ENCODE measurements at places on chromosomes 2 and 18. TPM values are rescaled to one million over a fixed set of nuclear protein-coding genes. Genes with fewer than 3 reads are reported as not detected.

DNA sequence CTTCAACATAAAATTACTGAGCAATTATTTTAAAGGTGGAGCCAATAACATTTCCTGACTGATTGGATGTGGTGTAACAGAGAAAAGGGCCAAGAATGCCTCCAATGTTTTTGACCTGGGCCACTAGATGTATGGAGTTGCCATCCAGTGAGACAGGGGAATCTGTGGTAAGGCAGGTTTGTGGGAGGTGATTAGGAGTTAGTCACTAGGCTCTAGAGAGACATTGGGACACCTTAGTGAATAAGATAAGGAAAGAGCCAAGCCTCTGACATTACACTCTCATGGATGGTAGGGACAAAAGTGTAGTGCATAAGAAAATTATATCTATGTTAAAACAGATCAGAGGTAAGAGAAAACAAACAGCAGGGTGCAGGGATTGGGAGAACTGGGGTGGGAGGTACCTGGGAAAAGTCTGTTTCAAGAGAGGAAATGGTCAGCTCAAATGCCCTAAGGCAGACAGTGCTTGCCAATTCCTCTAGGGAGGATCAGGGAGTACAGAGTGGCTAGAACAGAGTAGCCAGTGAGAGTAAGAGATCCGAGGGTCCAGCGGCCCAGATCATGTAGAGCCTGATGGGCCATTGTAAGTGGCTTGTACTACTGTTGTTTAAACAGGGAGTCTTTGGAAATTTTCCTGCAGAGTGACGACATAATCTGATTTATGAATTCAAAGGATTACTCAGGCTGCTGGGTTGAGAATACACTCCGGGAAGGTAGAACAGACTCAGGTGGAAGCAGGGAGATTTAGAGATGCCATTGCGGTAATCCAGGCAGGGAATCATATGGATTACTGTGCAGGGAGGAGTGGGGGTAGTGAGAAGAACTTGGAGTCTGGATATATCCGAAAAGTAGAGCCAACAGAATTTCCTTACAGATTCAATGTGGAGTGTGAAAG, 45.7 kb upstream of the CUL3 start:
- no peak overlapping the region for H3K4me3 ChIP-seq
- no peaks in the 10 kb centered on the region for H3K36me3 ChIP-seq

GPR55 gene
- total RNA-seq = not detected

GRCh38 chr2:45988879-45989278, 308.3 kb upstream of the EPAS1 start:
- no peaks in the 10 kb centered on the region for H3K27me3 ChIP-seq
- no peak for DNase-seq
- peaks cover 15% of the 10 kb centered on the region for H3K36me3 ChIP-seq
- peaks cover 39% of the 10 kb centered on the region for H3K4me1 ChIP-seq
- H3K27ac ChIP-seq = no peak overlapping the region
- no peak overlapping the region for H3K4me3 ChIP-seq

- H3K4me3 ChIP-seq = no peak overlapping the region
- no peaks in the 10 kb centered on the region for H3K27me3 ChIP-seq
- peaks cover 12% of the 10 kb centered on the region for H3K4me1 ChIP-seq
- H3K27ac ChIP-seq = no peak overlapping the region
- H3K36me3 ChIP-seq = no peaks in the 10 kb centered on the region
- no peak for DNase-seq
Measured at GRCh38 chr2:100182494-100183361, 40.3 kb upstream of the AFF3 start.

EGR4 gene
- not detected for total RNA-seq

NOP58 gene
- total RNA-seq = 106 TPM

- no peak for DNase-seq
- H3K27ac ChIP-seq = peak overlapping the region; percentile 93
- no peaks in the 10 kb centered on the region for H3K36me3 ChIP-seq
- peaks cover 97% of the 10 kb centered on the region for H3K4me1 ChIP-seq
- no peaks in the 10 kb centered on the region for H3K27me3 ChIP-seq
- H3K4me3 ChIP-seq = no peak overlapping the region
Measured at GRCh38 chr2:101125374-101125773, 25.8 kb downstream of the TBC1D8 start.

DNA sequence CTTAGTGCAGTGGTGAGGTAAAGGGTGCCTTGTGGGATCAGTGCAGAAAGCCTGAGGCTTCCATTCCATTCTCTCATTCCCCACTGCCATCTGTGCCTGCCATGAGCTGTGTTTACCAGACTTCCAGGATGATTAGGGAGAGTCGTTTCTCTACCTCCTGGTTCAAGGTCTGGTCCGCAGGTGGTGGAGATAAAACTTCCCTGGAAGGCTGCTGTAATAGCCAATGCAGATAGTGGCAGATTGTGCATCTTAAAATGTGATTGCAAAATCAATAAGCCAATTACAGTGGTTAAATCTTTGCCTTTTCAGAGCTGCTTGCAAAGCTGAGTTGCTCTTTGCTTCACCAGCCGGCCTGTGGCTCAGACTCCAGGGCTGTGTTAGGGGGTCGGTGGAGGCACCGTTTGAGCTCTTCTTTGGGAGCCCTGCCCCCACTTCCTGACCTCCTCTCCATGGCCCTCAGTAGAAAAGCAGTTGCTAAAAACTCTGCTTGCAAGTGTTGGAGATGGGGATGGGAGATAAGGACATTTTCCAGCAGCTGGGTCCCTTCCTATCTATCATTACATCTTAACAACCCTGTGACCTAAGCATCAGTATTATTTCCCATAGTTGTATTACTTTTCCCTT, 95.2 kb upstream of the HS6ST1 start:
- H3K4me3 ChIP-seq = no peak overlapping the region
- H3K27me3 ChIP-seq = no peaks in the 10 kb centered on the region
- no peak for DNase-seq
- H3K36me3 ChIP-seq = no peaks in the 10 kb centered on the region

DNA sequence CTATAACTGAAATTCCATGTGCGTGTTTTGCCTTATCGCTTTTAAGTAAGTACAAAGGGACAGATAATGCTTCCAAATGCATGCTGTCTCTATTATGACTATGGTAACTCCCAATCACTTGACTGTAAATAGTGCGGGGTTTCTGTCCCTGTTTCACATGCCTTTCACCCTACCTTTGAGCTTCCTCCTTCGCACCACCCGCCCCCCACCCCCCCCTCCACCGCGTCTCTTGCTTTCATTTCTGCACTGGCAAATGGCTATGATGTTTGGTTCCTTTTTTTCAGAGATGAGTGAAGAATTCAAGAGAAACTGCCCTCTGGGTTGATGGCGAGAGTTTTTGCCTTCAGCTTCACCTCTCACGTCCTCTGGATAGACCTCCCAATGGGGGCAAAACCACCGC, 25.0 kb upstream of the SPP2 start:
- peak overlapping the region; percentile 24 for H3K4me3 ChIP-seq
- H3K27me3 ChIP-seq = no peaks in the 10 kb centered on the region
- no peaks in the 10 kb centered on the region for H3K36me3 ChIP-seq
- peaks cover 15% of the 10 kb centered on the region for H3K4me1 ChIP-seq

GPR39 gene
- total RNA-seq = 13.8 TPM

DNA sequence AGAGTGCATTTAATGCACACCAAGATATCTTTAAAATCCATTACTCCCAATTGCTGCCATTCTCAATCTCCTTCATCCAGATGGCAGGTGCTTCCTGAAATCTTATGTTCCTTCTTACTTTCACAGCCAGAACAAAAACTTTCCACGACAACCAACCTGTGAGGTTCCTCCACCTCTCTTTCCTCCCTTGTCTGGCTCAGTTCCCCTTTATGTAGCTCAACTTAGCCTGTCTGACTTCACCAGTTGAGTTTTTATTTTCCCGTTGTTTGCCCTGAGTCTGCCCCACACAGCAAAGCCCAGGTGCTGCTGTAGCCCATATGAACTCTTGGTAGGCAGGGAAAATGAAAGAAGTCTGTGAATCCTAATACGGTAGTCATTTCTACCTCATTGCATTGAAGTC, 112.5 kb downstream of the MREG start:
- H3K4me3 ChIP-seq = no peak overlapping the region
- no peak for DNase-seq
- H3K27ac ChIP-seq = no peak overlapping the region
- no peaks in the 10 kb centered on the region for H3K27me3 ChIP-seq
- H3K4me1 ChIP-seq = no peaks in the 10 kb centered on the region

DNA sequence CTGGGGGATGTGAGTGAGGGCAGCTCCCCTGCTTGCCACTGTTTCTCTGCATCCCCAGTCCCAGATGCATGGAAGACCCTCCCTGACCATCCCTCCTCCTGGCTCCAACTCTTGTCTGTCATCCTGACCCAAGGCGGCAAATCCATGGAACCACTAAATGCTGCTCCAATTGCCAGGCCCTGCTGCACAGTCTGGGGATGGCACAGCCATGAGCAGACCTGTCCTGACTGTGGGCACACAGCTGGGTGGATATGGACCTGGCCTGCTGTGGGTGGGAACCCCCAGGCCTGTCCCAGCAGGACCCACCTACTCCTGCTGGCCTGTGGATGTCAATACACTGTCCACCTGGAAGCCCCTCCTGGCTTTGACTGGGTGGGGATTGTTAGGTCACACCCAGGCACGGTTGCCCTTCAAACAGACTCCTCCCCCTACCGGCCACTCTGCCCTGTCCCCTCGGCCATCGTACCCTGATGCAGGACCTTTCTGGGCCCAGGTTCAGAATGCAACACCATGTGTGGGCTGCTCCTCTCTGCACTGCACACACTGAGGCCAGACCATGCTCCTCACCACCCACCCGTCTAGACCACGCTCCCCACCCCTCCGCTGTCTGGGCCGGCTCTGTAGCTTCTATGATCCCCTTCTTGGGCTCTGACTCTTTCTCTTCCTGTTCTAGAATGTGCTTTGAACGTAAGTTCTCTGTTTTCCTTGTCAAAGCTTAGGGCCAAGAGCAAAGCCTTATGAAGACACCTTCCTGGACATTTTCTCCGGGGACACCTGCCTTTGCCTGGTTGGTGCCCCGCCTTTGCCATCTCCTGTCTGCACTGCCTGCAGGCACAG, 57.9 kb downstream of the INPP5D start:
- no peaks in the 10 kb centered on the region for H3K27me3 ChIP-seq
- no peak overlapping the region for H3K4me3 ChIP-seq
- no peak for DNase-seq
- H3K27ac ChIP-seq = no peak overlapping the region

DNA sequence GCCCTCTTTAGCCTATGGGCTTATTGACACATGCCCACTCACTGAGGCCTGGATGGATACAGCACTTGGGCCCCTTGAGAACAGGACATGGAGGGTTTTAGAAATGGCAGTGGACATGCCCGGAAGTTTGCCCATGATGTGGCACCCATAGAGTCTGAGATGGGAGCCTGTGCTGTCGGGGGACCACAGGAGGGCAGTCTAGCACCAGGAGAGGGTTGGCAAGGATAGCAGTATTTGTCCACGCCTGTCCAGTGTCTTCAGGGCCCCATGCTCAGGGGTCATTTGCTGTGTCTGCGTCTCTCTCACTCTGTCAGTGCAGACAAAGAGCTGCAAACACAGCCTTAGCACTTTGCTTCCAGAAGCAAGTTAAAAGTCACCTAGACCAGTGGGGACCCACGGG, 48.7 kb downstream of the IL1RL2 start:
- no peak overlapping the region for H3K4me3 ChIP-seq
- no peak overlapping the region for H3K27ac ChIP-seq
- no peaks in the 10 kb centered on the region for H3K27me3 ChIP-seq

- H3K27me3 ChIP-seq = no peaks in the 10 kb centered on the region
- H3K4me3 ChIP-seq = no peak overlapping the region
- H3K36me3 ChIP-seq = no peaks in the 10 kb centered on the region
- no peak overlapping the region for H3K27ac ChIP-seq
Measured at GRCh38 chr18:77146249-77147080, 13.9 kb upstream of the MBP start.

DNA sequence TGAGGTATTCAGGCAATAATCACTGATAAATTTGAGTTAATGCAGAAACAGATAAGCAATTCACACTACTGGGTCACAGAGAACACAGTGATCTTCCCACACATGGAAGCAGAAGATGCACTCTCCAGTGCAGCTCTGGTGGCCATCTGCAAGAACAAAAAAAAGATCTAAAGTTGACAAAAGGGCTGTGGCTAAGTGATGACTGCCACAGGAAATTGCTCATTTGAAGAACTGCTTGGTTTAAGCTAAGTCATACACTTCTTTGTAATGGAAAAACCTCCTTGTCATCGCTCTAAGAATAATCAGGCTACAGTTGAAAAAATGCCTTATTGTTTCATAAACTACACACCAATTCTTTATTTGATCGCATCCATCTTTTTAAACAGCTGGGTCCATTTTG, 115.1 kb downstream of the DTNB start:
- no peaks in the 10 kb centered on the region for H3K36me3 ChIP-seq
- no peaks in the 10 kb centered on the region for H3K27me3 ChIP-seq
- H3K27ac ChIP-seq = peak overlapping the region; percentile 16
- H3K4me1 ChIP-seq = peaks cover 10% of the 10 kb centered on the region
- DNase-seq = no peak

REG1B gene
- total RNA-seq = not detected

FOSL2 gene
- total RNA-seq = 92.2 TPM

GRCh38 chr2:173654896-173655265, 300.2 kb downstream of the CDCA7 start:
- no peak overlapping the region for H3K27ac ChIP-seq
- no peak for DNase-seq
- no peaks in the 10 kb centered on the region for H3K36me3 ChIP-seq
- H3K27me3 ChIP-seq = no peaks in the 10 kb centered on the region

DNA sequence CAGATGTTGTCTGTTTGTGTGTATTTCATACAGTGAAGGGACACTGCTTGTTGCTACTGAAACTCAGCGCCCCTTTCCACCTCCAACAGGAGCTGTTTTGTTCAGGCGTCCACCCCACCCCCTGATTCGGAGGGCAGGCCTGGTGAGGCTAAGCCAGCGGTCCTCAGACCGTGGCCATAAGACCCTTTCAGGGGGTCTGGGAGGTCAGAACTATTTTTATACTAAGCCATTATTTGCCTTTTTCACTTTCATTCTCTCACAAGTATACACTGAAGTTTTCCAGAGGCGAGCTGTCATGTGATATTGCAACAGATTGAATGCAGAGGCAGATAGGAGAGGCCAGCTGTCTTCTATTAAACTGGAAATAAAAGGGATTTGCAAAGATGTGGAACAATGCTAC, 39.7 kb upstream of the IGFBP5 start:
- H3K4me1 ChIP-seq = peaks cover 15% of the 10 kb centered on the region
- H3K36me3 ChIP-seq = no peaks in the 10 kb centered on the region
- DNase-seq = no peak
- H3K27me3 ChIP-seq = no peaks in the 10 kb centered on the region
- no peak overlapping the region for H3K4me3 ChIP-seq
- peak overlapping the region; percentile 46 for H3K27ac ChIP-seq

- no peak overlapping the region for H3K27ac ChIP-seq
- H3K4me3 ChIP-seq = no peak overlapping the region
- no peaks in the 10 kb centered on the region for H3K27me3 ChIP-seq
- no peak for DNase-seq
Measured at GRCh38 chr2:147501968-147502367, 342.9 kb upstream of the ACVR2A start.

- no peak overlapping the region for H3K4me3 ChIP-seq
- H3K27me3 ChIP-seq = no peaks in the 10 kb centered on the region
- H3K4me1 ChIP-seq = peaks cover 37% of the 10 kb centered on the region
- H3K27ac ChIP-seq = no peak overlapping the region
- H3K36me3 ChIP-seq = peaks cover 16% of the 10 kb centered on the region
Measured at GRCh38 chr2:189446780-189447179, 5.5 kb downstream of the WDR75 start.

SLC14A1 gene
- total RNA-seq = 4.2 TPM

C2orf78 gene
- not detected for total RNA-seq

GRCh38 chr2:72028996-72029395, 118.7 kb downstream of the CYP26B1 start:
- H3K27me3 ChIP-seq = no peaks in the 10 kb centered on the region
- no peaks in the 10 kb centered on the region for H3K4me1 ChIP-seq
- DNase-seq = peak; percentile 16
- H3K36me3 ChIP-seq = no peaks in the 10 kb centered on the region

HOXD3 gene
- not detected for total RNA-seq

ALPI gene
- not detected for total RNA-seq

GRCh38 chr2:106192752-106193689, 1.1 kb downstream of the UXS1 start:
- peak; percentile 87 for DNase-seq
- H3K27ac ChIP-seq = peak overlapping the region; percentile 83
- H3K4me1 ChIP-seq = peaks cover 43% of the 10 kb centered on the region
- peak overlapping the region; percentile 91 for H3K4me3 ChIP-seq
- no peaks in the 10 kb centered on the region for H3K27me3 ChIP-seq
